ENCODE measurements at places on chromosomes 5 and 9.

DNA sequence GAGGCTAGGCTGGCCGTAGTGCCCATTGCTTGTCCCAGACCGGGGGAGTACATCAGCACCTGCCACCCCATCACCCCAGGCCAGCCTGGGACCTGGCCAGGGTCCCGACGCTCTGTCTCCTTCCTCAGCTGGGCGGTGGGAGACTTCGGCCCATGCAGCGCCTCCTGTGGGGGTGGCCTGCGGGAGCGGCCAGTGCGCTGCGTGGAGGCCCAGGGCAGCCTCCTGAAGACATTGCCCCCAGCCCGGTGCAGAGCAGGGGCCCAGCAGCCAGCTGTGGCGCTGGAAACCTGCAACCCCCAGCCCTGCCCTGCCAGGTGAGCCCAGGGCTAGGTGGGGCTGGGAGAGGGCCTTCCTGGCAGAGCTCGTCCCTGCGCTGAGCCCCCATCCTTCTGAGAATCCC lies 16.5 kb upstream of the CACFD1 start:
- no peak for DNase-seq

DNA sequence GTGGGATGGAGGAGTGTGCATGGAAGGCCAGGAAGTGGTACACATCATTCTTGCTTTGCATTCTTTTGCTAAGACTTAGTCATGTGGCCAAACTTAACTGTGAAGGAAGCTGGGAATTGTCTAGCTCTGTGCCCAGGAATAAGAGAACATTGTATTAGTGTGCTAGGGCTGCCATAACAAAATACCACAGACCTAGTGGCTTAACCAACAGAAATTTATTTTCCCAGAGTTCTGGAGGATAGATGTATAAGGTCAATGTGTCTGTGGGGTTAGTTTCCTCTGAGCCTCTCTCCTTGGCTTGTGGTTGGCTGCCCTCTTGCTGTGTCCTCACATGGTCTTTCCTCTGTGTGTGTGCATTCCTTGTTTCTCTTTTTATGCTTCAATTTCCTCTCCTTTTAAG lies 32.4 kb downstream of the NNT start:
- DNase-seq = no peak

DNA sequence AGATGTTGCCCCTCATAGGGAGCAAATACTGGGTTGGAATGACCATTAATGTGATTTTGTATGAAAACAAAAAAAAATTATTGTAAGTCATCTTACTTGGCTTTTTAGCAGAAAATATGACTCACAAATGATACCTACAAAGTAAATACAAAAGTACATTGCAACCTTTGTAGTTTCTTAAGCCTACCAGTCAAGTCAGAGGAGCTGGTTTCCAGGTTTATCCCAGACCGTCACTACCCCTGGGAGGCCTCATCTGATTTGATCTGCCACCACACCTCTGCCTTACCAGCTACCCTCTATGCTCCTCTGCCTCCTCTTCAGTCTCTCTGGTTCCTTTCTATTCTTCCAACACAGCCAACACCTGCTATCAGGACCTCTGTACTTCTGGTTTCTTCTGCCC lies 349.9 kb upstream of the CCNH start:
- no peak for DNase-seq

DNA sequence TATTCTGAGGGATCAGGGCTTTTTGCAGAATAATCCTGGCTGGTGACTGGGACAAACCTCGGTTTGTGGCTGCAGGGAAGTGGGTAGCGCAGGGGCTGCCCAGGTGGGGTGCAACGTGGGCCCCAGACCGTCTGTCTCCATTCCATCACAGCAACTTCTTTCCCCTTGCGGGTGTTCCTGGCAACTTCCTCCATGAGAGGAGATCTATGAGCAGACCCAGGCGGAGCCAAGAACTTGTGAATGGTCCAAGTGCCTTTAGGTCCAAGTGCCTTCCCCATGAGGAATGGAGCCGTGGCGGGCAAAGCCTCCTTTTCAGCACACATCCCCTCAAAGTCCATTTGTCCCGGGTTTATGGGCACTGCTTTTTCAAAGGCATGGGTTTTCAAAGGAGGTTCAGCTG lies 136.5 kb downstream of the PHF2 start:
- DNase-seq = no peak

- DNase-seq = no peak
Measured at GRCh38 chr5:147481874-147482705, 27.8 kb downstream of the DPYSL3 start.

DNA sequence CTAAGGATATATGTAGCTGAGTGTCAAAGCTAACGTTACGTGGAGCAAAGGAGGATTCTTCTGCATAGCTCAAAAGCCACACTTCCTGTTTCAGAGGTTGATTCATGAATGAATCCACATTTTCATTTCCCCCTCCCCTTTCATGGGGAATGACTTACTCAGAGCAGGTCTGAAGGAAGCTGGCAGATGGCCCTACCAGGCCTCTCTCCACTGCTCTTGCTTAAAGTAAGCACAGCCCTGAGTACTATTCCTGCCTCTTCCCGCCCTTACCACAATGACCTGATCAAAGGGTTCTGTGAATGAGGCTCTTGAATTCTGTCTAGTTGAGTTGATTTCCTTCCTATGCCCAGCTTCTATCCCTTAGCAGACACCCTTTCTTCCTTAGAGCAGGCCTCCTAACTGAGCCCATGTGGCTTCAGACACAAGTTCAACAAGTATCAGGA lies 6.3 kb downstream of the IGIP start:
- DNase-seq = no peak

GRCh38 chr5:4514067-4514648 lies 626.0 kb upstream of the ADAMTS16 start:
- DNase-seq = no peak

- no peak for DNase-seq
Measured at GRCh38 chr9:6098431-6098830, 83.0 kb upstream of the RANBP6 start.

- no peak for DNase-seq
Measured at GRCh38 chr5:59234236-59234635, 651.4 kb downstream of the RAB3C start.

DNA sequence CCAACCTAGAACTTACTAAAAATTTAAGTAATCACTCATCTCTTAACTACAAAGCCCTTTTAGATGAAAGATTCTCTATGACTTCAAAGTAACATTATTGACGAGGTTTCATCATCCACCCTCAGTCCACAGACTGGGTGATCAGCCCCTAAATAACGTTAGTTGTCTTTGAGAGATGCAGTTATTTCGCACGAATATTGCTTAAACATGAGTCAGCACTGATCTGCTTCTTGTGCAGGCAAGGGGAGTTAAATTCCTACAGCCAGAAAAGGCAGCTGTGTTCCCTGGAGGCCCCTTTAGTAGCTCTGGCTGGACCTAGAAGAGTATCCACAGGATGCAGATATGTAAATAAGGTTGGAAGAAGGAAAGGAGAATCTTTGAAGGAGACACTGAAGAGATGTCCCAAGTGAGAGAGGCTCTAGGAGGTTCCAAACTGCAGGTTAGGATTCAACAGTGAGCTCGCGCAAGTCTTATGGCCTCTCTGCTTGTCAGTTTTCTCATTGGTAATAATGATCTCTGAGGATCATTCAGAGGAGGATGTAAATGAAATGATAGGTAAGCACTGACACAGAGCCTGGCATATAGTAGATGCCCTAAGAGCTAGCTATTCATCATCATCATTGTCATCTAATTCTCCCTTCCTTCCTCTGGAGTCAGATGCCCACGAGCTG lies 122.2 kb upstream of the MAN2A1 start:
- DNase-seq = no peak

DNA sequence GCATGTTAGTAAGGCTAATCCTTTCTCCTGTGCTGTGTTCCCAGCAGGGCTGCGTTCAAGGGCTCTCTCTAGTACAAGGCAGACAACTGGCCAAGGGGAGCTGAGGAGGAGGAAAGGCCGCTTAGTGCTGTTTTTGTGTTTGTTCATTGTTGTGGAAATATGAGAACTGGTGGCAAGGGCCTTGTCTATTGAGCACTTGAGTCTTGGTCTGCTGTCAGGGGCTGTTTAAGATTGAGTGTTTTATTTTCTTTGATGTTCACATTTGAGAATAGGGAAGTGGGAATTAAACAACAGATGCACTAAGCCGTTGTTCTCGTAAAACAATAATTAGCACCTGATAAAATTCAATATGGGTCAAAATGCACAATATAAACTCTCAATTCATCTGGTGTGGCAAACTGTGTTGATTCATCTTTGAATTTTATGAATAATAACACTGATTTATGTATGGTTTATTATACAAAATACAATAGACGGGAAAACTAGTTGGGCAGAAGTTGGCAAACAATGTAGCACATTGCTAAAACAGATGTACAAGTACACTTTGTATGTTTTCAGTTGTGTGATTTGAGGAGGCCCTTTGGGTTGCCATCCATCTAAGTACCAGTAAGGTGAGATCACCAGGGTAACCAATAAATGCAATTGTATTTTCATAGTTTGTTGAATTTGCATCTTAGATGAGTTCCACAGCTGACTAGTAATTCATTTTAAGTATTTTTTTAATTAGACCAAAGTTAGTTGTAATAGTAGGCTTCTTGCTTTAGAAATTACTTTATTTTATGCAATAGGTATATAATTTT lies 97.6 kb upstream of the GRHPR start:
- peak; percentile 12 for DNase-seq

DNA sequence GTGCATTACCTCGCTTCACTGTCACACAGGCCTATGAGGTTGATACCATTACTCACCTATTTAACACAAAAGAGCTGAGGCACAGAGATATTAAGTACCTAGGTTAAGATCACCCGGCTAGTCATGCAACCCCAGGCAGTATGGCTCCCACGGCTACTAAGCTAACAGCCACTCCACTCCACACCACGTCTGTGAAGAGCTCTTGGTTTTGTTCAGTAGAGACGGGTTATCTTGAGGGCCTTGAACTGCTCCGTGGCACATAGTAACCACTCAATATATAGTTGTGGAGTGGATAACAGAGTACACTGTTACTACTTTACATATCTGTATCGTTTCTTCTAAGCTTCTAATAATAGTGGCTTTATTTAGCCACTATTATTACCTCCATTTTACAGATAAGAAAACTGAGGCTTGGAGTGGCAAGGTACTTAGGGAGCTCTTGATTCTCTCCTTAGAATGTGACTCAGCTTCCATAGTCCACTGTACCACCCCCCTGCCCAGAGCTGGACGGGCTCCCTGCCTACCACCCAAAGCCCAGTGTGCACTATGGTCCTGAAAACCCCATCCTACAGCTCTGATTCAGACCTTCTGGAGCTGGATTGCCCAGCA lies 1.0 kb upstream of the CORO2A start:
- no peak for DNase-seq

GRCh38 chr5:61313960-61314681 lies 17.9 kb upstream of the ZSWIM6 start:
- DNase-seq = peak; percentile 31

DNA sequence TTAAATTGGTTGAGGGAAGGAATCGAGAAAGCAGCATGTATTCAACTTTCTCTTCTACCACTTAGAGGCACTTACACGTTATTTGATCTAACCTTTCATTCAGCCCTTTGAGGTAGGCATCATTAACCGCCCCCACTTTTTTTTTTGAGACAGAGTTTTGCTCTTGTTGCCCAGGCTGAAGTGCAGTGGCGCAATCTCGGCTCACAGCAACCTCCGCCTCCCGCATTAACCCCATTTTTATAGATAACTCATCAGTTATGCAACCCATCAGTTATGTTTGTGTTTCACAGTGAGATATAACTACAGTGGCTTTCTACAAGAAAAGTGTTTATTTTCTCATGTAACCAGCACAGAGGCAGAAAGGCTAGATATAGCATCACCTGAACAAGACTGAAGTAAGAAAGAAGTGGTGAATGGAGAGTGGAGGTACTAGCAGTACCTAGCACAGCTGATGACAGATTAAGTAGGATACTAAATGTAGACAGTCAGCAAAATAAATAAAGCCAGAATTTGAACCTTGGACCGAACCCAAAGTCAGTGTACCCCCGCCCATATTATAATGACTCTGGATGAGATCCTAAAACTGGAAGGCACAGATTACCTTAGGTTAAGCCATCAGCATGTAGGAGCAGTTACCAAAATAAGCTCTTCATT lies 91.2 kb downstream of the PJA2 start:
- DNase-seq = no peak

GRCh38 chr5:3891113-3891512 lies 295.5 kb downstream of the IRX1 start:
- no peak for DNase-seq

DNA sequence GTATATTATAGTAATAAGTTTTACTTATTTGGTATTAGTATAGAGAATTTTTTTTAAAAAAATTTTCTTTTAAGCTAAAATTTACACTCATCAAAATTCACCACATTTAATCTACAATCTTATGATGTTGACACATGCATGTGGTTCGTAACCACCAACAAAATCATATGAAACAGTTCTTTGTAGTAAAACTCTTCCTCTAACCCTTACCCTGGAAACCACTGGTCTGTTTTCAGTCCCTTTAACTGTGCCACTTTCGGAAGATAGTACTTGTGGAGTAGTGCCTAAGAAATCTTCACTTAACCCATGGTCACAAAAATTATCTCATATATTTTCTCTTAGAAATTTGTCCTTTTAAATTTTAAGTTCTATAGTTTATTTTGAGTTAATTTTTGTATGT lies 1498.8 kb downstream of the MAT2B start:
- DNase-seq = no peak

DNA sequence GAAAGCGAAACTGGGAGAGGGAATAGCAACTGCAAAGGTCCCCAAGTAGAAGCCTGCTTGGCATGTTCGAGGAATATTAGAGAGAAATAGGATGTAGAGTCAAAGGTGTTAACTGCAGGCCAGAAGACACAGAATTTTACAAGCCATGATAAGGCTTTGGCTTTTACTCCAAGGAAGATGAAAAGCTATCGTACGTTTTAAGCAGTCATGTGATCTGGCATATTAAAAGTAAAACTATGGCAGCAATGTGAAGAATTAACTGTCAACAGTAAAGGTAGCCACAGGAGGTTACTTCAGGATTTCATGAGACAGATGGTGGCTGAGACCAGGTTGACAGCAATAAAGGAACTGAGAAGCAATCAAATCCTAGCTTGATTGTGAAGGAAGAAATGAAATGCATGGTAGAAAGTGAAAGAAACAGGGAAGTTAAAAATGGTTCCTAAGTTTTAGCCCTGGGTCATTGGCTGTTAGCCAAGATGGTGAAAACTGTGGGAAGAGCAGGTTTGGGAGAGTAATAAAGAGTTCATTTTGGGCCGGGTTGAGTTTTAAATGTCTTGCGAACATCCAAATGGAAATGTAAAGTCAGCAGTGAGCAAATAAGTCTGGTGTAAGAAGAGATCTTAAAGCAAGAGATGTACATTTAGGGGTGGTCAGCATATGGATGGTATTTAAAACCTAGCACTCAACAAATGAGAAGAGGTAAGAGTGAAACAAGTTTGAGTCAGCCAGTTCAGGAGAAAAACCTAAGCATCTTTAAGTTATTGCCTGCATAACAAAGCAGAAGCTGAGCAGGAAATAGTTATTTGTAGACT lies 20.3 kb upstream of the TTC33 start:
- no peak for DNase-seq

GRCh38 chr5:157902449-157903116 lies 43.6 kb upstream of the CLINT1 start:
- DNase-seq = no peak

GRCh38 chr9:7315746-7316145 lies 483.8 kb downstream of the DMAC1 start:
- DNase-seq = no peak

GRCh38 chr9:121581786-121582600 lies 69.4 kb upstream of the DAB2IP start:
- no peak for DNase-seq

GRCh38 chr5:143807401-143807800 lies 4.6 kb upstream of the HMHB1 start:
- DNase-seq = no peak
